ENCODE measurements at places on chromosomes 6 and 20.
A peak's percentile ranks its signal among the peaks of the same experiment; 100 is the strongest.

DNA sequence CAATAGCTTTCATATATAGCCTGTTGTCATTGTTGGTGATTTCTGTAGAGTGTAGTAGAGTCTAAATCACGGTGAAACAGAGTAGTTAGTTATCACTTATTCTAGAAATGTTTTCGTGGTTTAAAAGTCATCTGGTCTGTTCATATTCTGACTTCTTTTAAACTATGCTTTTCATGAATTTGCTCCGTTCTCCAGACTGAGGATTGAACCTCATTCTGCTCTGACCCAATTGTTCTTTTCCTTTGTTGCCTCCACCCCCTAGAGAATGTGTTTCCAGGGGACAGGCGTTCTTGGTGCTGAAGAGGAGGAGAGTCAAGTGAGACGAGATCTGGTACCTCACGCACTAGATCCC lies 748 bp upstream of the ZNF292 start:
- no peak for DNase-seq
- H3K4me3 ChIP-seq = peak overlapping the region; percentile 79
- H3K27ac ChIP-seq = peak overlapping the region; percentile 96
- H3K27me3 ChIP-seq = no peaks in the 10 kb centered on the region

DNA sequence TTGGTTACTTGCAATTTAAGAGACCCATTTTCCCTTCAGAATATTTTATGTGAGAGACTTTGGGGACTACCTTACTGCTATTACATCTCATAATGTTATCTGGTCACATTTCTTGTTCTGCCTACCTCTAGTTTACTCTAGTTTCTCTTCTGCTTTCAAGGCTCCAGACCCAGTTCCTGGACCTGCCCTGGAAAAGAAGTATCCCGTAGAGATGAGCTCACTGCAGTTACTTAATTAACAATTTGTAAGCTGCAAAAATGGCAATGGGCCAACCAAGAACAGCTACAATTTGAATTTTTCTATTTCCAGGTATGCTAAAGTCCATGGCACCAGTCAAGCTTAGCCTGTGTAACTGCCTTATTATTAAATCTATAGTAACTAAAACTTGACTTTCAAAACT lies 25.0 kb downstream of the TAB2 start:
- no peak for DNase-seq
- no peaks in the 10 kb centered on the region for H3K36me3 ChIP-seq
- H3K4me3 ChIP-seq = no peak overlapping the region
- H3K27ac ChIP-seq = no peak overlapping the region

- H3K27me3 ChIP-seq = no peaks in the 10 kb centered on the region
- peaks cover 16% of the 10 kb centered on the region for H3K4me1 ChIP-seq
- DNase-seq = no peak
- H3K4me3 ChIP-seq = no peak overlapping the region
- H3K36me3 ChIP-seq = no peaks in the 10 kb centered on the region
Measured at GRCh38 chr20:23146857-23147637, 60.9 kb upstream of the CD93 start.

DNA sequence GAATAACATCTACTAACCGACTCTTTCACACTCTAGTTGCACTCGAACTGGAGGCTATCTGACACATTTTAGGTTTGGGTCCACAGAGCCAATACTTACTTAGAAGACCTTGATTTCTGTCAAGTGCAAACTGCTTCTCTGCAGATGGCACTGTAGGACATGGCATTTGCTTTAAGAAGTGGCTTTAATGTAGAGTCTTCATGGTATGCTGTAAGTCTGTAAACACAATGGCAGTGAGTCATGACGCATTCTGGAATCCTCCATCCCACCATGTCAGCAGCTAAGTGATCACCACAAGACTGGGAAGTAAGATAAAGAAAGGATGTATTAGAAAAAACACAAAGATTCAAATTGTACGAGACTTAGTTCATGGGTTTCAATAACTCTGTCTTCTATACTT lies 377.0 kb upstream of the NOX3 start:
- H3K36me3 ChIP-seq = no peaks in the 10 kb centered on the region
- no peak overlapping the region for H3K27ac ChIP-seq
- no peaks in the 10 kb centered on the region for H3K4me1 ChIP-seq

GRCh38 chr6:145279993-145280392 lies 455.3 kb downstream of the EPM2A start:
- H3K27me3 ChIP-seq = no peaks in the 10 kb centered on the region
- no peak overlapping the region for H3K27ac ChIP-seq
- H3K4me1 ChIP-seq = no peaks in the 10 kb centered on the region
- no peak for DNase-seq

GRCh38 chr6:90458353-90459224 lies 128.3 kb downstream of the MAP3K7 start:
- no peaks in the 10 kb centered on the region for H3K27me3 ChIP-seq
- H3K4me3 ChIP-seq = no peak overlapping the region
- H3K4me1 ChIP-seq = no peaks in the 10 kb centered on the region
- no peak for DNase-seq

DNA sequence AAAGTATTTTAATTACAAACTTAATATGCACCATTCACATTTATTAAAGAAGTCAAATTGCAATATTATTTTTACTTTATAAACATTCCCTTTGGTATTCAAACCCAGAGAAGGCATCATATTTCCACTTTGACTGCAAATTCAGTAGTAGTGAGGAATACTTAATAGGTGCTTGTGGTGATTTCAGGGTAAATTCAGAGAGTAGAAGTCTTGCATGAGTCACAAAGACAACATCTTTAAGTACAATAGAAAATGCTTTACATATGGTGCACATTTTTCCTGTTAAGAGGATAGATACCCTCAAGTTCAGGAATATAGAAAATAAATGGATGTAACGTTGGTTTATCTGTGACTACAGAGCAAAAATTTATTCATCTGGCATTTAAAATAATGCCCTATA lies 390.2 kb downstream of the TENT5A start:
- no peak for DNase-seq
- no peaks in the 10 kb centered on the region for H3K27me3 ChIP-seq
- no peaks in the 10 kb centered on the region for H3K4me1 ChIP-seq
- no peaks in the 10 kb centered on the region for H3K36me3 ChIP-seq
- no peak overlapping the region for H3K27ac ChIP-seq
- H3K4me3 ChIP-seq = no peak overlapping the region

Data from stomach (tissue), 19 donors.